Cerebellar nuclear complex (tissue), 1 donor: ENCODE measurements at places on chromosomes 1 and 21.

- DNase-seq = peak; percentile 5
These were observed 83.4 kb downstream of the LYST start for GRCh38 chr1:235783148-235783776.

GRCh38 chr1:20507248-20507563, 745 bp downstream of the MUL1 start:
- no peak for DNase-seq

- DNase-seq = no peak
These were observed 2.8 kb downstream of the MAN1A2 start for GRCh38 chr1:117370071-117370470.

GRCh38 chr1:2544093-2544874, 11.9 kb upstream of the TNFRSF14 start:
- DNase-seq = no peak

DNA sequence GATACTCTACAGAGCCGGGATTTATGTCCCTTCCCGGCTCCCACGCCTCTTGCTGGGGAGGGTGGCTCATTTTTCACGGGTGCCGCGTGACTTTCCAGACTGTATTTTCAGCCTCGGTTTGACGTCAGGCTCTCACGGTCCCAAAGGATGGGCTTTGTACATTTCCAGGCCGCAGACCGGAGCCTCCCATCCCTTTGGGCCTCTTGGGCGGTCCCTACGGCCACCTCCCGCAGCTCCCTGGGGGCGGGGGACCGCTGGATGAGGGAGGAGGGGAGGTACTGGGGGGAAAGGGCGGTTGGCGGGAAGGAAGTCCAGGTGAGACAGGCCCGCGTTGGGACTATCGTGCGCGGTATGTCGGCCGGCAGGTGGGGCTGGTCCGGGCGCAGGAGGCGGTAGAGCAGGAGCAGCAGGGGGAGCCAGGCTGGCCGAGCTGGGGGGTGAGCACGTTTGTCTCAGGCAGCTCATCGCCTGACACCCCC, 17.9 kb downstream of the UBL4B start:
- no peak for DNase-seq

GRCh38 chr1:24984800-24985522, 54.9 kb upstream of the RUNX3 start:
- no peak for DNase-seq

- no peak for DNase-seq
These were observed 13.9 kb downstream of the S1PR1 start for GRCh38 chr1:101250656-101251272.

DNA sequence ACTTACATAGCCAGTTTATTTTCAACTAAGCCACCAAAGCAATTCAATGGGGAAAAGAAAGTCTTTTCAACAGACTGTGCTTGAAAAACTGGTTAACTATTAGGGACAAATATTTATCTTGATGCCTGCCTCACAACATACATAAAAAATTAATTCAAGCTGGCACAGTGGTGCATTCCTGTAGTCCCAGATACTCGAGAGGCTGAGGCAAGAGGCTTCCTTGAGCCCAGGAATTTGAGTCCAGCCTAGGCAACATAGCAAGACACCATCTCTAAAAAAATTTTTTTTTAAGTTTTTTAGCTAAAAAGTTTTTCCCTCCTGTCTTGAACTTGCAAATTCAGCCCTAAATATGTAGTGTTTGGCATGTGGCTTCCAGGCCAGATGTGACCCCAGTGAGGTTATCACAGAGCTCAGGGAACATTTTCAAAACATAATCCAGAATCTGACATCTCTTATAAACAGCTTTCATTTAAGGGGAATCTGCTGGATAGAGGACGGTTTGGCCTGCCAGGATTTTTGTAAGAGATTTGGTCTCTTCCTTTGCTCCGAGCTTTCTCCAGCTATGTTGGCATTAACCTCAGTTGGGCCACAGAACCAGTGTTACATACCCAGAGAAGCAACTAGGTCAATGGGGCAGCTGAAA, 46.4 kb downstream of the COL6A1 start:
- DNase-seq = no peak

GRCh38 chr1:167904652-167905130, 9.2 kb downstream of the ADCY10 start:
- DNase-seq = no peak

GRCh38 chr1:81305997-81306452, 494.7 kb upstream of the ADGRL2 start:
- no peak for DNase-seq

DNA sequence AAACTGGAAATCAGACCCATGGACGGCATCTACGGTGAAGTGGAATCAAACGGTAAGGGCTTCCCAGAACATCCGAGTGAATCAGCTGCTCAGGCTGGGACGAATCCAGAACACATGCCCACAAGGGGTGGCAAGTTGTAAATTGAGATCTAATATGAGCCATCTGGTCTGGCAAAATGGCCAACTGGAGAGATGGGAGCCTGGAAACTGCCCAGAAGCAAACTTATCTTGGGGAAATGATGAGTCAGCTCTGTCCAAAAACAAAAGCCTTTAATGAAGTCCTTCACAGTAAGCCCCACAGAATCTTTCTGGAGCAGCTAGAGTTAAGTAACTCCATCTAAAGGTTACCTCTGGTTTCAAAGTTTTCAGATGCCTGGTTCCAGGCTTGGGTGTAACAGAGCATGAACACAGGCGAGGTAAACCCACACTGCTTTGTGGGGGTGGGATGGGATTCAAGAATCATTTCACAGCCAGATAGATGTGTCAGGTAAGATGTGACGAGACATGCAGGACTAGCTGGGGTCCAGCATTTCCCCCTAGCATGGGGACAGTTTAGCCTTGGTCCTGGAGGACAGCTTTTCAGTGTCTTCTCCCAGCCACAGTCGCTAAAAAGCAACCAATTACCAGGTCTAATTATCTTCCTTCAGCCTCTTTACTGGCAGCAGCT, 10.5 kb upstream of the SRP9 start:
- no peak for DNase-seq

DNA sequence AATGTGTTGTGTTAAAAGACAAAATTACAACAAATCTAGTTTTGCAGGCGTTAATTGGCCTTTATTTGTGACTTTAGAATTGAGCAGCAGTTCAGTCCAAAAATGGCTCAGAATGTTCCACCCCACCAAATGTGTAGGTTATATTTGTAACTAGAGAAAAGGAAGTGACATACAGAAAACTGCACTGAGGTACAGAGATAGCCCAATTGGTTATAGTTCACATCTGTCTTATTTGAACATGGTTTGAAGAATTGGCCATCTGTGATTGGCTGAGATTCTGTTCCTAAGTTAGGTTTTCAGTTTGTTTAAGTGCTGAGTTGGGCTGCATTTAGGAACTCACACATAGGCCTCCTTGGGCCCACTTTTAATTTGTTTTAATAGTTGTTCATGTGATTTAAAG, 12.0 kb upstream of the FMO2 start:
- no peak for DNase-seq

GRCh38 chr1:218585511-218586184, 240.5 kb downstream of the TGFB2 start:
- no peak for DNase-seq

DNA sequence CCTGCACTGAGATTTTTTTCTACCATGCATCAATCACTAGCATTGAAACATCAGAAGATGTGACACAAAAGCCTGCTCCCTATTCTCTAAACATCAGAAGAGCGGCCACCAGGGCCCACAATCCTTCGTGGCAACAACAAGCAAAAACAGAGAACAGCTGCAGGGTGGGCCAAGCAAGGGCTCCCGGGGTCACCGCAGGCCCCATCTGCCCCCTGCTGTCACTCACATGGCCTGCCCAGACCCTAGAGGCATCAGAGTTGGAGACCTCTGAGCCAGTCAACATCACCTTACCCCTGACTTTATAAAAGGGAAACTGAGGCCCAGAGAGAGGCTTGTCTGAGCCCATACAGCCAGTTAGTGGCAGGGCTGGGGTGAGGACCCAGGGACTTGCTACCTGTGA, 1.8 kb downstream of the LAPTM5 start:
- DNase-seq = no peak

DNA sequence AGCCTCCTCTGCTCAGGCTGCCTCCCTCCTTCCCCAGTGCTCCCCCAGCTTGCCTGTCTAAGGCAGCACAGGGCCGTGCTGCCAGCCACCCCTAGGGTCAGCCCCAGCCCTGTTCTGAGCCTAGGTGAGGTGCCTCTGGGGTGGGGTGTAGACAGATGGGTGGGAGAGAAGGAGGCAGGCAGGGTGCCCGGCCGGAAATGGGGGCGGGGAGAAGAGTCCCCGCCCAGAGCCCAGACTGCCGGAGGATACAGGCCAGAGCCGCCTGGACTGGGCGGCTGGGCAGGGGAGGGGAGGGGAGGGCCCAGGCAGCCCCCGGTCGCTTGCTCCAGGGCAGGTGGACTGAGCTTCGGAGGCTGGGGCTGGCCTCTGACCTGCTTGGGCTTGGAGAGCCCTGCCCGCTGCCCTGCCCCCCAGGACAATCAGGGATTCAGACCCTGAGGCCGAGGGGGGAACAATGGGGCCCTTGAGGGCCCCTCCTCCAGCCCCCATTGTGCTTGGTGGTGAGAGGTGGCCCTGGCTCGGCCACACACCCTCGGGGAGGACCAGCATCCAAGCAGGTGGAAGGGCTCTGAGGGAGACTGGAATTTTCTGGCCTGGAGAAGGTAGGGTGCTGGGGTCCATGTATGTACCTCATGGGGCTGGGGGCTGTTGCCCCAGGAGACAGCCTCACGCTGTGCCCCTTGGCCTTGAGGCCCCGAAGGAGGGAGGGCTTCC, at the start of gene GJC2:
Gene GJC2, plus strand, starts transcription at position 525 of the 714 bp plus-strand sequence. CDS start 7,829 bp downstream, outside the sequence.
- no peak for DNase-seq

DNA sequence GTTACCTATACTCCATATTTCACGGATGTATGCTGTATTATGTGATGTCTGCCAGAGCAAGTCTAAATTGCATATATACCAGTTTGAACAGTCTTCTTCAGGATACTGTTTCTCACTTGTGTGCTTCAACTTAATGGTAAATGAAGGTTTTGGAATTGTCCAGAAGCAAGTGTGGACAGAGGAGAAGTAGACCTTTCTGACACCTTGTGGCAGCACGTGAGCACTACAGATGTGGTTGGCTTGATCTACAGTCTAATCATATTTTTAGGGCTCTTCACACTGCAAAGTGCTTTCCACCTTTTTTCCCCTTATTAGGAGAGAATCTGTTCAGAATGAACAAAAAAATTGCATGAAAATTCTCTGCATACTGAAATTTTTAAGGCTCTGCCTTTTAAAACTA, 10.9 kb downstream of the MORC3 start:
- DNase-seq = no peak

DNA sequence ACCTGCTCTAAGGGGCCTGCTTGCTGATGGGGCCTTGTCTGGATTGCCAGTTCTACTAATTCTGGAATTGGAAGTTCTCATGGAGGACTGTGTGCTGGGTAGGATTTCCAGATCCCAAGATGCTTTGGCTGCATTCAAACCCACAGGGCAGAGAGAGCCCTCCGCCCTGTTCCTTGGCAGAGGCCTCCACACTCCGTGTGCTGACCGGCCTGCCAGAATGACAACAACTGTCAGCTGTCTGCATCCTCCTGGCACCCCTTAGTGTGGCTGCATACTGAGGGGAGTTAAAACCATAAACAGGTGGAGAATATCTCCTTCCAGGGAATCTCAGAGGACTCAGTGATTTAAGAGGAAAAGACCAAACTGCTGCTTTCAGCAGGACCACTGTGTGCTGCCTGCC, 60.7 kb downstream of the ADARB1 start:
- DNase-seq = no peak

- DNase-seq = no peak
These were observed 25.8 kb upstream of the RCC2 start for GRCh38 chr1:17465228-17465627.

DNA sequence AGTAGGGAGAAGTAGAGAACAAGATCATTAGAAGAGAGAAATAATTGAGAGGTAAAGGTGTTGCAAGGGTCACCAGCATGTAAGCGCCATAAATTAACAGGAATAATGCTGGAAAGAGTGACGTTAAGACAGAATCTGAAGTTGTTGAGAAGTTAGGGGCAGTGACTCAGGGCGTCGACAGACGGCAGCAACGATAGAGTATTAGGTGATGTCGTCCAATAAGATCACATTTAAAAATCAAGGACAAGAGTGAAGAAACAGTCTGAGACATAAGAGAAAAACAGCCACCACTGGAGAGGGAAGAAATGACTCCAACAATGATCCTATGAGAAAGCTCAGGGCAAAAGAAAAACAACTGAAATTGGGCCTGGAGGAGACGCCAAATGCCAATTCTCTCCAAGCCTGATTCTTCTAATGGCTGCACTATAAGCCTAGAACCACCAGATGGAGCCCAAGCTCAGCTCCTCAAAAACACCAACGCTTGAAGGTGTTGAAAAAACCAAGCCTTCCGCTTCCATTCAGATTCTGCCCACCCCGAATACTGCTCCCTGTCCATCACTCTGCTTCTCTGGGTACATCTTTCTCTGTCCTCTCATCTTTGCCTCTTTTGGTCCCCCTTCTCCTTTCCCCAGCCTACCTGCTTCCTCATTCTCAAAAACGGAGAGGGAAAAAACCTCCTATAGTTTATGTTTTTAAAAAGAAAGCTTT, 70.0 kb downstream of the LUZP1 start:
- DNase-seq = peak; percentile 22

GRCh38 chr1:232322162-232322734, 307.7 kb downstream of the SIPA1L2 start:
- no peak for DNase-seq
